Iris pigment epithelial cell (primary cell): ENCODE measurements at places on chromosomes 13 and 19.

- DNase-seq = no peak
Observed at GRCh38 chr13:112680741-112681360, 9.0 kb upstream of the ATP11A start.

GRCh38 chr19:55620410-55621204 lies 3.8 kb downstream of the ZNF784 start:
- DNase-seq = peak; percentile 41

- peak; percentile 55 for DNase-seq
Observed at GRCh38 chr19:480016-480855, 16.1 kb upstream of the MADCAM1 start.

DNA sequence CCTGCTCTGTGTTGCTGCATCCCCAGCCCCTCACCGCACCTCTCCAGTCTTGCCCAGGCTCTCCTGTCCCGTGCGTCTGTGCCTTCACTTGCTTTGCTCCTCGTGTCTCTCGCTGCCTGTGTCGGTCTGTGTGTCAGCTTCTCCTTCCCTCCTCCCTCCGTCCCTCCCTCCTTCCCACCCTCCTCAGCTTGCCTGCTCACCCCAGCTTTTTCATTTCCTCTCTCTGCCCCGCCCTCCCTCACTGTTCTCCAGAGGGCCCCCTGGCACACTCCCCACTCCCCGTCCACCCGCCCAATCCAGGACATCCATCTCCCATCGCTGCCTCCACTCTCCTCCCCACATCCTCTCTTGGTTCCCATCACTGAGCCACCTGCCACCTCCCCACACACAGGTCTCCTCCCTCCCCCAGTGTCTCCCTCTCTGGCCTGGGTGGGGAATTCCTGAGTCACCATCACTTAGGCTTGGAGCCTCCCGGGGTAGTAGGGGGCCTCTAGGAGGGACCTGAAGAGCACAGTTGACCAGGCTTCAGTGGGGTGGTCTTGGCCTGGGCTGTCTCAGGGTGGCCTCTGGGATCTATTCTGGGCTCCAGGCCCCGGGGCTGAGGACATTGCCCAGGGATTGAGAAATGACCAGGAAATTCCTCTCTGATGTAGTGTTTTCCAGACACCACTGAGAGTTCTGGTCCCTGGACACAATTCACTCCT lies at the start of gene PTGIR:
Gene PTGIR (minus strand): TSS at position 132 of the 704 bp plus-strand sequence. CDS start 864 bp downstream, outside the sequence.
- DNase-seq = peak; percentile 59

DNA sequence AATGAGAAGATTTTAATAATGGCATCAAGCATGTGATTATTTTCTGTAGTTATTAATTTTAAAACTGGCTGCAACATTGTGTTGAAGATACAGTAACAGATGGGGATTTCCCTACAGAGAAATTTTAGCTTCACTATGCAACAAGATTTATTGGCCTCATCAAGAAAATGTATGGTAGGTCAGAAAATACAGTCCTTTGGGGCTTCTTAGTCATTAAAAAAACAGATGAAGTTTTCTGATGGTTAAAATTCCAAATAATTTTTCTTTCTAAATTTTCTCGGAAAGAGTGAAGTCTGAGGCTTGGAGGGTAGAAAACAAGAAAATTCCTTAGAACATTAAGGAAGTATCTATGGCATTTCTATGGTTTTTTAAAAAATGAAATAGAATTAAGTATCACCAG lies 1790.8 kb upstream of the PCDH20 start:
- DNase-seq = peak; percentile 13

DNA sequence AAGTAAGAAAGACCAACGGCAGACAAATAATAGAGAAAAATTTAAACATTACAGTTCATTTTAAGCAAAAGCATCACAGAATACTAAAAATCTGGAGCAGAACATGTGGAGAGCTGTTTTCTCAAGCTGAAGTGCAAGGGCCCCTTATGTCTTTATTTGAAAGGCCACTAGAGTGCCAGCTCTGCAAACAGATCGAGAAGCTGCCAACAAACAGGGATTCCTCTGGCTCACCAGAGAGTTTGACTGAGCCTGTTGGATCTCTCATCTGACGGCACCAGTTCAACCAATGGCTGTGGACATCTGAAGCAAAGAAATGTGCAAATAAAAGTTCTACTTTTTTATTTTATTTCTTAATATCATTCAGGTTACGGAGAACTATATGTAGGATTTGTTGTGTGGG lies 119.7 kb downstream of the COL4A2 start:
- no peak for DNase-seq

DNA sequence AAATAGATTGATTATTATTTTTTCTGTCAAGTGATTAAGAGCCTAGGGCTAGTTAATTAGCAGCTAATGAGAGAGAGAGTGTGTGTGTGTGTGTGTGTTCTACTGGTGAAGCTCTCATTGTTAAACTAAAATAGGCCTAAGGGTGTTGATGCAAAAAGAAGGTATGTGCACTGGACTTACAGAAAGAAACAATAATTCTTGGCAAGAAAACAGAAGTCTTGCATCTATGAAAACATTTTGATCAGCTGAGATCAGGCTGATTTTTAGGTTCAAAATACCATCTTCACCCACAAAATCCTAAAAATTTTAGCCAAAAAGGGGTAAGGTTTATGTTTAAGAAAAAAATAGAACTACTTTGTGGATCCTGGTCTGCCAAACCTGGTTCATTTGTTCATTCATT lies 106.5 kb downstream of the POSTN start:
- DNase-seq = peak; percentile 66

- no peak for DNase-seq
Observed at GRCh38 chr13:105139380-105140285, 1395.8 kb downstream of the EFNB2 start.

- no peak for DNase-seq
Observed at GRCh38 chr19:55493645-55494171, 5.5 kb downstream of the SSC5D start.

- no peak for DNase-seq
Observed at GRCh38 chr19:5130371-5131030, 161.6 kb downstream of the KDM4B start.

- DNase-seq = no peak
Observed at GRCh38 chr13:41402691-41403511, 54.4 kb upstream of the RGCC start.

- peak; percentile 71 for DNase-seq
Observed at GRCh38 chr13:102597029-102597961, 509 bp downstream of the TPP2 start.

- no peak for DNase-seq
Observed at GRCh38 chr19:33630880-33631608, 9.3 kb downstream of the CHST8 start.
